ENCODE measurements at places on chromosomes 2 and 18. TPM values are rescaled to one million over a fixed set of nuclear protein-coding genes. Genes with fewer than 3 reads are reported as not detected.

DNA sequence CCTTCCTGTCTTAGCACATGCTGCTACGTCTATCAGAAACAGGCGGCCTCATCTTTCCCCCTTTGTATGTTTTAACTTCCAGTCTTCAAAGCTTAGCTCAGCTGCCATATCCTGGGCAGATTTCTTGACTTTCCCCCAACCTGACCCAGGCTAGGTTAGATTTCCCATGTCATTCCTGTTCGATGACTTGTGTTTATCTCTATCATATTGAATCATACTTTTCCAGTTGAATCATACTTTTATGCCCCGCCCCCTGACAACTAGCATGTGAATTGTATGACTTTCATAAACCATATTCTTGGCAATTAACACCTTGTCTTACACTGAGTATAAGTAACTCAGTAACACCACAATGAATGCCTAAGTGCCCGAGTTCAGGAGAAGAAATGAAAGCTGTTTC lies 128.3 kb downstream of the CYRIA start:
- no peak for DNase-seq

- DNase-seq = no peak
These were observed 65.9 kb downstream of the CDH20 start for GRCh38 chr18:61398961-61399705.

GRCh38 chr2:197993830-197994229 lies 189.4 kb downstream of the PLCL1 start:
- DNase-seq = no peak

DUSP28 gene
- total RNA-seq = 1.8 TPM

NEU2 gene
- total RNA-seq = not detected

All from glomerular endothelial cell (primary cell).